ENCODE measurements at places on chromosomes 7 and 10. TPM values are rescaled to one million over a fixed set of nuclear protein-coding genes. Genes with fewer than 3 reads are reported as not detected.

MYL10 gene
- not detected for total RNA-seq

DNA sequence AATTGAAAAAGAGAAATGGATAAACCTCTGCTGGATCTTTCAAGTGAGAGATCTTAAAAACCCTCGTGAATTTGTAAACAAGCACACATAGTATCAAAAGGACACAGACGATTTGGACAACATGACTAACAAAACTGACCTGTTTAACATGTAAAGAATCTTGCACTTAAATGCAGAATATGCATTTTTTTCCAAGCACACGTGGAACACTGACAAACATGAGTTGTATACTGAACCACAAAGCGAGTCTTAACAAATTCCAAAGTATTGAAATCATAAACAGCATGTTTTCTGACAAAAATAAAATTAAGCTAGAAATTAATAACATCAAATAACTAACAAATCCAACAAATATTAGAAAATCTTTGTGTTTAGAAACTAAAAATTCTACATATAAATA, 65.0 kb upstream of the ZNF746 start:
- no peak for DNase-seq

DNA sequence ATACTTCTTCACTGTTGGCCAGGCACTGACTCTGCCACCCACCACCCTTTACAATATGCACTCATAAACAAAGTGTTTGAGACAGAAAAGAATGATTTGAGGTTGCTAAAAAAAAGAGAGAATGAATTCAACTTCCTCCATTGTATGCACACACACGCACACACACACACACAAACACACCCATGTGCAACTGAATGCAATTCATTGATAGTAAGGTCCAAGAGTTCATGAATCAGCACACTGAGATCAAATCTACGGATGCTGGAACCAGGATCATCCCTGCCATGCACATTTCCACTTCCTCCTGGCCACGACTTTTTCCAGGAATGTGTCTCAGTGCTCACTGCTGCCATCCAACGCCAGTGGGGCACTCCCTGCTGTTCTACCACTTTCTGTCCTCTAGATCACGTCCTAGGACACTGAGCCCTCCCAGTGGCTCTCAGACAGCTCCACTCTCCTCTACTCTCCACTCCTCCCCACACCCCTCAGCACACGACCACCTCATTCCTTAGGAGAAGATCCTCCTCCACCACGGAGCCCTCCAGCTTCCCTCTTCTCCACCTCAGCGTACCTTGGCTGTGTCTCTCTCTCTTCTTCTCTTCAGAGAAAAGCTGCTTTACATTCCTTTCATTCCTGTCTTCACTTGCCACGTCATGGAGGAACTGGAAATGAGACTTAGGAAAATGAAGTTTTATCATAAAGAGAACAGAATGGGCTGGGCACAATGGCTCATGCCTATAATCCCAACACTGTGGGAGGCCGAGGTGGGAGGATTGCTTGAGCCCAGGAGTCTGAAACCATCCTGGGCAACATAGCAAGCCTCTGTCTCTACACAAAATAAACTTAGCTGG, 12.0 kb upstream of the TMEM213 start:
- DNase-seq = no peak

FOXI2 gene
- not detected for total RNA-seq

- DNase-seq = no peak
Observed at GRCh38 chr10:17622061-17622460, 4.9 kb upstream of the HACD1 start.

GRCh38 chr7:81937091-81937490, 167.2 kb upstream of the HGF start:
- no peak for DNase-seq

DNA sequence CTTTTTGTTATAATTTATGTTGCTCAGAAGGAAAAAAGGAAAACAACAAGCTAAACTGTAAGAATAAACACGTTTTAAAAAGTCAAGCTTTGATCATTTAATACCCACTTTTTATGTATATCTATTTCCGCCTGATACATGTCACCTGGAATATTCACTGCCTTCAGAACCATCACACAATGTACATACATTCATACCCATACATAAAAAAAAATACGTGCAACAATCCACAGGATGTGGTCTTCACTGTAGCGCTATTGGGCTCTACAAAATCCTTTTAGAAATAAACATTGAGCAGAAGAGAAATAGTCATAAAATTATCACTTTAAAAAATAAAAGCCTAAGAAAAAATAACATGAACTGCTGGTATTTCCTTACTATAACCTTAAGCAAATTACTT, 1078.9 kb upstream of the LRRTM3 start:
- DNase-seq = no peak

DNA sequence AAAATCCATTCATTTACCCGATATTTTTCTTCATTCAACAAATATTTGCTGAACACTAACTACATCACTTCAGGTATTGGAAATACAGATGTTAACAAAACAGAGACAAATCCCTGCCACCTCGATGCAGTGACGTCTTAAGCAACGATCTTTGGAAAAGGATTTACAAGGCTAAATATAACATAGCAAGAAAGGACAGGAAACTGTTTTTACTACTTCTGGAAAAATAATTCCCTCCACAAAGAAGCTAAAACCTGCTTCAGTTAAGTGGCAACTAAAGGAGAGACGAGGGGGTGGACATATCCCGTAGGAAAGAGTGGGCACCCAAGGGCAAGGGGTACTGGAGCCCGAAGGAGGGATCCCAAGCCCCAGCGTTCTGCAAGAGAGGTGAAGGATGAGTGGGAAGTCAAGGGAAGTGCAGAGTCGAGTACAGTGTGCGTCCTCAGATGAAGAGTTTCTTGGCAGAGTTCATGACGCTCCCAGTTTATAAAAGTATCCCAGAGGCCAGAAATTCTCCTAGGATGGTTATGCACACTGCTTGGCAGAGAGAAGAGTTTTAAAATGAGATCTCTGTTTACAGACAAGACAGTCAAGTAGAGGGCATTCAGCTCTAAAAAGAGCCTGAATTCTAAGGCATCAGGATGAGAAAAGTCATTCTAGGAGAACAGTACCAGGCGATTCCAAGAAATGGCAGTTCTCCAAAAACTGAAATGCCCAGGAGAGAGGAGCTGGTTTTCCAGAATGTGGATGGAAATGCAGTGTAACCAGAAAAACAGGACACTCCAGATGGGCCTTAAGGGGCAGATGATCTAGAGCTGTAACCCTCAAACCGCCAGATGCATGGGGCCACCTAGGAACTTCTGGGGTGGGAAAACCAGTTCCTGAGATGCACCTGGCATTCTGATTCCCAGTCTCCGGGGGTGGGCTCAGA, 97.3 kb downstream of the GRB10 start:
- no peak for DNase-seq

GRCh38 chr10:110141185-110141584, 66.2 kb upstream of the MXI1 start:
- no peak for DNase-seq

SRRT gene
- 60.7 TPM for total RNA-seq

BAIAP2L1 gene
- 23.1 TPM for total RNA-seq

LAMB4 gene
- total RNA-seq = 0.26 TPM

DNA sequence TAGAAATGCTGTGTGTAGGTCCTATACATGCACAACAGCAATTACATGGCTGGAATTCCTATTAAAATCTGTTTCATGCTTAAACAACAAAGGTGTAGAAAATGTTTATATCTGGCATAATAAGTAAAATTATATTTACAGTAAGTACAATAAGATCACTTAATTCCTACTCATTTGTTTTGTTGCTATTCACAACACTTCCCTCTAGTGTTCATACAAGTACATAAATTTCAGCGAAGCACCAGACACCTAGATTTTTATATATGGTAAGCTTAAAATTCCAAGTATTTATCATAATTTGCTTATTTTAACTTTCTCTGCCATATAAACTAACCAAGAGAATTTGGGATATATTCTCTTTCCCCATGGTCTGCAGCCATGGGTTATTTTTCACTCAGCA, 51.8 kb upstream of the ANK3 start:
- no peak for DNase-seq

GRCh38 chr10:57972783-57973182, 294.9 kb downstream of the IPMK start:
- DNase-seq = no peak

GNAT3 gene
- not detected for total RNA-seq

DNA sequence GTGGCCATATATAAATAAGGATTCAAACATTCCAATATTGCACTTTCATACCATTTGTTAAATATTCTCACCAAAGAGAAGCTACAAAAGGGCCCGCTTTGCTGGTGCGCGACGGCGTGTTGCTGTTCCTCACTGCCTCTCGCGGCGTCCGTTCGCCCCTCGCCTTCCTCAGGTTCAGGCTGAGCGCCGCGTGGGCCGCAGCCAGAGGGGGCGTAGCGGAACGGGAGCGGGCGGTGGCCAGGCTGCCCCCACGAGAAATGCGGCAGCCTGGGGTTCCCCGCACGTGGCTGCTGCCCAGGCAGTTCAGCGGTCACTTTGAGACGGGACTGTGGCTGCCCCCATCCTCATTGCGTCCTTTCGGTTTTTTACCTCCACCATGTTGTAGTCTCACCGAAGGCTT, 67.3 kb upstream of the VWDE start:
- no peak for DNase-seq

GRCh38 chr7:91457208-91457607, 193.0 kb downstream of the FZD1 start:
- DNase-seq = no peak
